ENCODE measurements at places on chromosomes 5 and 9. TPM values are rescaled to one million over a fixed set of nuclear protein-coding genes. Genes with fewer than 3 reads are reported as not detected.

ANXA1 gene
- 79.3 TPM for polyA plus RNA-seq

DNA sequence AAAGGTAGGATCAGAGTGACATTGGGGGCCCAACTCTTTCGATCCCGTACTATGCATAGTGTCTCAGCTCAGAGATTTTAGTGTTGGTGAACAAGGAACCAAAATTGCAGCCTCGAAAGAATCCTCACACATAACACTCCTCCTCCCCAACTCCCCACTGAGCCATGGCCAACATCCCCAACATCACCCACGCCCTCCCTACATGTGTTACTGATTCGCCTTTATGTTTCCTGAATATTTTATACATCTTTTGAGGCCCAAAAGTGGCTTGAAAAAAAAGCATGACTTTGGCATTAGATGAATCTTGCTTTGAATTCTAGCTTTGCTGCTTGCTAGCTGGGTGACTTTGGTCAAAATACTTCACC is 45.2 kb downstream of the PLAC8L1 start:
- no peak for DNase-seq

GRCh38 chr5:122091936-122092600 is 14.0 kb upstream of the LOX start:
- no peak for DNase-seq

DNA sequence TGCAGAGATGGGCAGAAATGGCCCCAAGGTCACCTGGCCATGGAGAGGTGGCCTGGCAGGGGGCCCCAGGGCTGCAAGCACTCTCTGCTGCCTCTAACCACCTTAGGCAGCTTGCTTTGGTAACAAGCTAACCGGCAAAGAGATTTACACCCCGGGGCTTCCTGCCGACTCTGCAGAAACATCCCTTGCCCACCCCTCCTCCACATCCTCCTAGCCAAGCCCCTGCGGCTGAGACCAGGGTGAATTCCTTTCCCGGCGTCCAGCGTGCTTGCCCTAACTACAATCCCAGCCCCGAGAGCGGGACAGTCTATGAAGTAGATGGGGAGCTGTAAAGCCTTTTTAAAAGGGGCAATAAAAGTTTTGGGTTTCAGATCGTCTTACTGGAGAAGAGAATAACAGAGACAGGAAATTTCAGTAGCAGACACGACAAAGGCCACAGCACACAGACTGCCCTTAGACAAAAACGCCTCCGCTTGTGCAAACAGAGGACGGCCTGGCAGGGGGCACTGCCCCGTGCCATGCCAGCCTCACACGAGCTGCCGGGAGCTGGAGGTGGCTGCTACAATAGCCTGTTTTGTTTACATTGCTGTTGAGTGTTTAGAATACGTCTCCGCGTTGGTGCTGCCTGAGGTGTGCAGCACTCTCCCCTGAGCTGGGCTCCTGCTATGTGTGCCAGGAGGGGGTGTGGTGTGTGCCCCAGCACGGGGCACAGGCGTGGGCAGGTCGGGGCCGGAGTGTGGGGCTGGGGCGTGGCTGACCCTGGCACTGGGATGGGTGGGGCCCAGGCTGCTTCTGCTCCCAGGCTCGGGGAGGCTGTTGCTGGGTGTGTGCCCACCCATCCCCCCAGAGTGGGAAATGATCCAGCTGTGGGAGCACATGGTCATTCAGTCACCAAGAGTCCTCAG is 15.3 kb downstream of the MYMK start:
- no peak for DNase-seq

DNA sequence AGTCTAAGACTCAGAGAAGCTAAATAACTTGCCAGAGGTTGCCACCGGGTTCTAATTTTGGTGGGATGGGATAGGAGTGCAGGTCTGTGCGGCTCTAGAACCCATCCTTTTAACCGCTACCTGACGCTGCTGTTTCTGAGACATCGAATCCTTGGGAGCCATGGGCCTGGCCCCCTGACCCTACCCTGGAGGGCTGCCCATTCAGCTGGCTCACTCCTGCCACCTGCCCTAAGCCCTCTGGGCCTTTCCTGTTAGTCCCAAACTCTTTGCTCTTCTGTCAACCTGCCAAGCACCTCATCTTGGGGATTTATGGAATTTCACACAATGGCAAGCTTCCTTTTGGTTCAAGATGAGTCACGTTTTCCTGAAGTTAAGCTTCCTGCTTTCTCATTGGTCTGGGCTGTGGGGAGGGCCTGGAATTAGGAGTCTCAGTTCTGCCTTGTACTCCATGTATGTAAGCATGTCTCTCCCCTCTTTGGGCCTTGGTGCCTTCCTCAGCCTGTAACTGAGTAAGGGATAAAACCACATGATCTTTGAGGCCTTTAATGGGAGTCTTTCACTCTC is 26.6 kb downstream of the ENHO start:
- no peak for DNase-seq

GRCh38 chr5:124453221-124454051 is 293.0 kb downstream of the ZNF608 start:
- no peak for DNase-seq

Measured in large intestine (tissue), 12 donors.